ENCODE measurements at places on chromosomes 7 and 10.

GRCh38 chr10:130360826-130361311, 224.7 kb downstream of the GLRX3 start:
- DNase-seq: no peak

DNA sequence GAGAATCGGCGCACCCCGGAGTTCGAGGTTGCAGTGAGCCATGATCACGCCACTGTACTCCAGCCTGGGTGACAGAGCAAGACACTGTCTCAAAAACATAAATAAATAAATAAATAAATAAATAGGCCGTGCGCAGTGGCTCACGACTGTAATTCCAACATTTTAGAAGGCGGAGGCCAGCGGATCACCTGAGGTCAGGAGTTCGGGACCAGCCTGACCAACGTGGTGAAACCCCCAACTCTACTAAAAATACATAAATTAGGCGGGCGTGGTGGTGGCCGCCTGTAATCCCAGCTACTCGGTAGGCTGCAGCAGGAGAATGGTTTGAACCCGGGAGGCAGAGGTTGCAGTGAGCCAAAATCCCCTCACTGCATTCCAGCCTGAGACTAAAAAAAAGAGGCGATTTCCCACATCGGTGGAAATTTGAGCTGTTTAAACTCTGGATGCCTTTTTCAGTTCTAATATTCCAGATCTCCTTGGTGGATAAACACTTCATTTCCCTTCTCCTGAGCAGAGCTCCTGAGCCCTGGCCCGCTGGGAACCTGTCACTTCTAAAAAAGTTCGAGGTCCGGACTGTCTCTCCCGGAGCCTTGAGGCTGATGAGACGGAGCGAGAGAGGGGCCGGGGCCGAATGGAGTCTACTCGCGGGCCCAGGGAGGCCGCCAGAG, 2.0 kb upstream of the NFKB2 start:
- no peak for DNase-seq

DNA sequence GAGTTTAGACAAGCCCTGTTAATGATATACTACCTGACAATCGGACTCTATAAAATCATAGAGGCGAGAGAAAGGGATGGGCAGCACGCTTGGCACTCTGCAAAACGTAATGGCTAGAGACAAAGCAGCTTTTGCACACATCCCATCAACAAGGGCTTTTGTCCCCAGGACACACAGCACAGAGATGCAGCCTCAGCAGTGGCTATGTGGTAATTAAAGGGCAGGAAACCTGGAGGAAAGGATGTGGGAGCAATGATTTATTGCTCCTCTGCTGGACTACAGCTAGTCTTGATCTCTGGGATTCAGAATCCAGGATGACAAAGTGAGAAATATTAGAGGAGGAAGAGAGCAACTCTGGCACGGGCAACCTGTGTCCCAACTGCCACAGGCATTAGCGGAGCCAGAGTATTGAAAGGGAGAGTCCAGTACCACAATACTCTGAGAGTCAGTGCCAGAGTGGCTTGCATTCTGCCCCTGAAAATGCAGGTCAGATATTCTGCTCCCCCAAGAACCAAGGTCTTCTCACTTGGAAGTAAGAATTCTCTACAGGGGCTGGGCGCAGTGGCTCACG, 96.5 kb downstream of the ARMH3 start:
- DNase-seq: no peak

DNA sequence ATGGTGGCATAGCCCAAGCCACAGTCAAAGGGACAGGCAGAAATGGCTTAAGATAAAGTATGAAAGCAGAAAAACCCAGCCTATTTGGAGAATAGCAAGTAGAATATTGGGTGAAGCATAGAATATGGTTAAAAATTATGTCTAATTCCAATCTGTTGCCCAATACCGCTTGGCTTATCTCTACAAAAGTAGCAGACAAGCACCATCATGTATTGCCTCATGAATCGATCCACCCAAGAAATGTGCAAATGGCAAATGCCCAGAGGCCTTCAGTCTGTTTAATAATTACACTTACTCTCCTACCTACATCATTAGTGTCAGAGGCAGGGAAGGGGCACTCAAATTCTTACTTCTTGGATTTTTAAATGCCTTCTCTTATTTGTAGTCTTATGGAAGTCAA, 130.9 kb upstream of the ADAM12 start:
- no peak for DNase-seq

GRCh38 chr7:101747053-101747878, 70.2 kb upstream of the CUX1 start:
- no peak for DNase-seq

DNA sequence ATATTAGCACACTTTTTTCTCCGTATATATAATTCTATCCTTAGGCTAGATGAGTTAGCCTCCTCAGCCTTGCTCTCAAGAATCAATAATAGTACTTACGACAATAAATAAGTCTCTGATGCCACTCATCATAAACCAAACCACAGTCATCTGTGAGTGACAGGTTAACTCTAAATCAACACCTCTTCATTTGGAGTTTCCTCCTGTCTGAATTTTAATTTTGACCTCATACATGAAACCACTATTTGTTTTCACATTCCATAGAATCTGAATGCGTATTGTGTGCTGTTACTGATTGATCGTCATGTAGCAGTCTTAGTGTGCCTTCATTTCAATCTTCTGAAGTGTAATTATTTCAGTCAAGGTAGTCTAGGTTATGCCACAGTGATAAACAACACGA, 85.8 kb downstream of the HGF start:
- no peak for DNase-seq

DNA sequence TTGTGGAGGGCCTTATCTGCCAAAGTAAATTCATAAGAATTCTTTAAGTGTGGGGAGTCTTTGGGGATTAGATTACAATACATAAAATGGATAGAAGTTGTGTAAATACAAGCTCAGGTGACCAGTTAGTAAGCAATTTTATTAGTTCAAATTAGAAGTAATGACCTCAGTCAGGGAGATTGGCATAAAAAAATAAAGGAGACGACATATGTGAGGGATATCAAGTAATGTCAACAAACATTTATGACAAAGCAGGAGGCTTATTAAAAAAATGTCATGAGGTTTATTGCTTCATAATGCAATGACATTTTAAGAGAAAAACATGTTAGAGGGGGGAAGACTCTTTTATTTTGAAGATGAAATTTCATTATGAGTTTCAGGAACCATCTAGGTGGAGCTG, 1137.0 kb upstream of the PHF14 start:
- no peak for DNase-seq

GRCh38 chr7:23956772-23957576, 247.0 kb downstream of the STK31 start:
- DNase-seq: no peak

GRCh38 chr7:2815875-2816245, 28.2 kb downstream of the GNA12 start:
- DNase-seq: no peak

DNA sequence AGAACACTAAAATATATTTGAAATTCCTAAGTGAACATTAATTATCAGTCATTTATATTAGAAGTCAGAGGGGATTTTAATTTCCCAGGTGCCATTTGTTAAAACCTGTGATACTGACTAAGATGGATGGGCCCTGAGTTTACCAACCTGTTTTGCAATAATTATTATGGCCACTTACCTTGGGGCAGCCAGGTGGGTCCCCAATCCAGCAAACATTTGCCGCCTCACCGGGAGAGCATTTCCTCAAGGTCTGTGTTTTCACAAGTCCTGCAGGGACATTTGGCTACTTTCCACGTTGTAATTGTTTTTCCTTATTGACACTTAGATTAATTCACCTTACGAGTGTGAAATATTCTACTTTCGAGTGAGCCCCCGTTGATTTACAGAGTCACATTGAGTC, 251.2 kb upstream of the PPP2R2D start:
- no peak for DNase-seq

GRCh38 chr7:48109848-48110663, 21.0 kb downstream of the UPP1 start:
- DNase-seq: peak; percentile 81

GRCh38 chr10:51935341-51935740, 235.9 kb upstream of the CSTF2T start:
- no peak for DNase-seq

DNA sequence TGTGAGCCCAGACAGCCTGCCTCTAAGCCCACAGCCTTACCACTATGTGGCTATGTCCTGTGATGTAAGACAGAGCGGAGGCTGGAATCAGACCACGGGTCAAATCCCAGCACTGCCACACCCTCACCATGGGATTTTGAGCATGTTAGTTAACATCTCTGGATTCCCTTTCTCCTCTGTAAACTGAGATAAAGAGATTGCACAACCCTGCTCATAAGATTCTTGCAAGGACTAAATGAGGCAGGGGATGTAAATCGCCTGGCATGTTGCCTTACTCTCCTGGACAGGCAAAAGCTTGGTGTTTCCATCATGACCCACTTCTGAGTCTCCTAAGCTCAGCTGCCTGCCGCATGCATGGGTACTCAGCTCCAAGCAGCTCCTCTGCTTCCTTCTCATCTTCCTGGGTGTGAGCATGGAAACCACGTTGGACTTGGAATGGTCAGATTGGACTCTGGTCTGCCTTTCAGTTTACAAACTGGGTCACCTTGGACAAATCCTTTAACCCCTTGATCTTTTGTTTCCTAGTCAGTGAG, 41.3 kb upstream of the MTURN start:
- no peak for DNase-seq

DNA sequence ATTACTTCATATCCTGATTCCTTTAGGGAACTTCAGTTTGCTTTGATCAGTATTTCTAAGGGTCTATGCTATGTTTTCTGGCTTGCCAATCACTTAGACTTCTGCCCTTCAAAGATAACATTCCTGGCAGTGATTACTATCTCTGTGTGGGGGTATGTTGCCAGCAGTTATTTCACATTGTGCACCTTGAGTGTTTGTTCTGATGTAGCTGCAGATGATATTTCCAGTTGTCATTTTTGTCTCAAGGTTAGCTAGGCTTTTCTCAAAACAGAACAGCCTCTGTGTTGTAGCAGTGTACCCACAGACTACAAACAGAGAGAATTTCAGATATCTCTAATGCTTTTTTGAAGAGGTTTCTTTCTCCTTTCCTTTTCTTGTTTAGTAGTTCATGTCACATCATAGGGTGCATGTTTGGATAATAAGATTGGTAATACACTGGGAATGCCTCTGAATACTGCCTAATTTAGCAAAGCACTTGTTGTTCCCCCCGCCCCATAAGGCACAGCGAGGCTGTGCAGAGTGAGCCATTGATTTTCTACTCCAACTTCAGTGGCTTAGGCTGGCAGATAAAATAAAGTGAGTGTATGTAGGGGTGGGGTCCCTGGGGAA, 134.7 kb upstream of the AGR3 start:
- no peak for DNase-seq

- DNase-seq: no peak
Observed at GRCh38 chr10:69413221-69413865, 3.4 kb downstream of the TACR2 start.

GRCh38 chr7:137096607-137097006, 228.2 kb downstream of the CHRM2 start:
- DNase-seq: no peak

- no peak for DNase-seq
Observed at GRCh38 chr10:36247478-36247877, 605.4 kb upstream of the FZD8 start.

GRCh38 chr10:14873090-14873760, 5.4 kb upstream of the SUV39H2 start:
- DNase-seq: no peak

DNA sequence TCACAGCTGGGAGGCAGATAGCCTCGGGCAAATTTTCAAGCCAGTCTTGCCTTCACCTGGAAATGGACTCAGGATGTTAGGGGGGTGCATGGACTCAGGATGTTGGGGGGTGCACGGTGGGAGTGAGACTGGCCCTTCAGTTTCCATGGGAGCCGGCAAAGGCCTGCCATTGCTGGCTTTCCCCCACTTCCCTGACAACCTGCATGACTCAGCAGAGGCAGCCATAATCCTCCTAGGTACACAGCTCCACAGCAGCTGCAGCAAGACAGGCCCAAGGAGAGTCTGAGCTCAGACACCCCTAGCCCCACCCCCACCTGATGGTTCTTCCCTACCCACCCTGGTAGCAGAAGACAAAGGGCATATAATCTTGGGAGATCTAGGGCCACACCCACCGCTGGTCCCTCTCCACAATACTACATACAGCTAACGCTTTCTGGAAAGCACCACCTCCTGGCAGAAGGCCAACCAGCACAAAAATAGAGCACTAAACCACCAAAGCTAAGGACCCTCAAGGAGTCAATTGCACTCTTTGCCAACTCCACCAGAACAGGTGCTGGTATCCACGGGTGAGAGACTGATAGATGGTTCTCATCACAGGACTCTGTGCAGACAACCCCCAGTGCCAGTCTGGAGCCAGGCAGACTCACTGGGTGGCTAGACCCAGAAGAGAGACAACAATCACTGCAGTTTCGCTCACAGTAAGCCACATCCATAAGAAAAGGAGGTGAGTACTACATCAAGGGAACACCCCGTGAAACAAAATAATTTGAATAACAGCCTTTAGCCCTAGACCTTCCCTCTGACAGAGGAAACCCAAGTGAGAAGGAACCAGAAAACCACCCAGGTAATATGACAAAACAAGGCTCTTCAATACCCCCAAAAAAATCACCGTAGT, 18.3 kb downstream of the C7orf25 start:
- DNase-seq: no peak

DNA sequence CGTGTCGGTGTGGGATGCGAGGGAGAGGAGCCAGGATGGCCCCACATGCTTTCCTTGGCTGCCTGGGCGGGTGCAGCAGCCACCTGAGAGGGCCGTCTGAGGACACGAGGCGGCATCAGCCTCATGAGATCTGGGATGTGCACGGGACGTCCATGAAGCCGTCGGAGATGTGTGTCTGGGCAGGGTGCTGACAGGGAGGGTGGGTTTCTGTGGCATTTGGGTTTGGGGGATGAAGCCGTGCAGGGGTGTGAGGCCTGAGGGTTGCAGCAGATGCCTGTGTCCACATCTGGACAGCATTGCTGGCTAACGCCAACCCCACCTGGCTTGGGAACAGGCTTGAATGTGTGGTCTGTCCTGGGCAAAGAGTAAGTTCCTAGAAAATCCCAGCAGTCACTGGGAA, 179.5 kb downstream of the DNAJB6 start:
- no peak for DNase-seq

DNA sequence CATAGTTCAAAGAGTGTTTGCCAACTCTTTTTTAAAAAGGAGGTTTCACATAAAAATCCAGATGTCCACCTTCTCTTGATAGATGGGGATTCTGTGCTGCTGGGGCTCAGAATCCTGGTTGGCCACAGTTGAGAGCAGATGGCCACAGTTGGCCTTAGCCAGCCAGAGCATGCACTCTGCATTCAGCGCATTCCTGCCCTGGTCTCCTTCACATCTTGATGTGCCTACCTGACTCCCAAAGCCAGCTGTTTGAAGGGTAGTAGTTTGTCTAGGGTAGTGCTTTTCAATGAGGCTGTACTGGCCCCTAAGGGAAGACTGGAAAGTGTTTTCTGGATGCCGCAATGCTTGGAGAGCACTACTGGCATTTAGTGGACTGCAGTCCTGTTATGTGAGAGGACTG, 208.1 kb upstream of the HDAC9 start:
- no peak for DNase-seq

- no peak for DNase-seq
Observed at GRCh38 chr10:1170867-1171180, 114.6 kb downstream of the WDR37 start.

Measured in stimulated activated CD8-positive, alpha-beta memory T cell treated with anti-CD3 and anti-CD28 coated beads, Interleukin-2, amount 100 ng/mL, for 48 hours (primary cell).